ENCODE measurements at places on chromosomes 13 and 19.

- no peak for DNase-seq
Observed at GRCh38 chr13:55661505-55661904, 1479.2 kb upstream of the PRR20A start.

GRCh38 chr19:55112777-55113569, 4.5 kb downstream of the PPP1R12C start:
- DNase-seq, result no peak

- no peak for DNase-seq
Observed at GRCh38 chr13:68066879-68067513, 836.9 kb upstream of the PCDH9 start.

DNA sequence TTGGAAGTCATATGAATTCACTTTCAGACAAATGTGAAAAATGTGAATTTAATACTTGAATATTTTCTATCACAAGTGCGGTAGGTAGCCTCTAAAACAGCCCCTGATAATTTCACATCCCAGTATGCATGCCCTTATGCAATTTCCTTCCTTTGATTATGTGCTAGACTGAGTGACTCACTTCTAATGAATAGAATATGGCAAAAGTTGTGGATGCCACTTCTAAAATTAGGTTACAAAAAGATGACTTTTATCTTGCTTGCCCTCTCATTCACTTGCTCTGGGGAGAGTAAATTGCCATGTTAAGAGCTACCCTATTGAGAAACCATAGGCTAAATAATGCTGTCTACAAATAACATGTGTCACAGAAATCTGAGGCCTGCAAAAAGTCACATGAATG, 402.5 kb upstream of the PCDH9 start:
- DNase-seq, result no peak

DNA sequence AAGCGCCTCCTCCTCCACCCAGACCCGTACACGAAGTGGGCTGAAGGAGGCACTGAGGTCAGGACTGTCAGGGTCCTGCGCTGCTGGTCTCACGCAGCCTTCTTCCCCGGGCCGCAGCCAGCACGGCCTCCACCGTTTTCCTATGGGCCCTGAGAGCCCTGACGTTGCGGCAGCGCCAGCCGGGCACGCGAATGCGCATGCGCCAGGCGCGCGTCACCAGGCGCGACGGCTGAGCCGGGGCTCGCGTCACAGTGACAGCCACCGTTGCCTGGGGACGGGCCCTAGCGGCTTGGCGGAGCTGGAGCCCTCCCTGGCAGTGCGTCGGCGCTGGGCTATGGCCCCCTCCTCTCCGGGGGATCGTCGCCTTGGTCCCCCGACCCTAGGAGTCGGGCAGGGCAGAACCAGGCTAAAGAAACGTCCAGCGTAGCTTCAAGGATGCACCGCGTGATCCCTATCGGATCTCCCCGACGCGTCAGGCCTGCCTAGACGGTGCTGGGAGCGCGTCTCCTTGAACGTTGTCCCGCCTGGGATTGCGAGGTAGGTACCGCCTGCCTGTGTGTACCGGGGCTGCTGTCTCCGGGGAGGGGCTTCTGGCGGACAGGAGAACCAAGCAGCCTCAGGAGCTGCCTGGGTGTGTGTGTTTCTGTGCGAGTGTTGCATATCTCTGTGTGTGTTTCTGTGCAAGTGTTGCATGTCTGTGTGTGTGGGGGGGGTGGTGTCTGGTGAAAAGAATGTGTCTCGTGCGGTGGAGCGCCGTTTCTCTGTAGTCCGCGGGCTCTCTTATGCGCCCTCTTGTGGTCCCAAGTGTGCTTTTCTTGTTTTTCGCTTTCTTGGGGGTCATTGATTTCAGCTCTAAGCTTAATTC, 43.2 kb downstream of the ZNF571 start:
- no peak for DNase-seq

DNA sequence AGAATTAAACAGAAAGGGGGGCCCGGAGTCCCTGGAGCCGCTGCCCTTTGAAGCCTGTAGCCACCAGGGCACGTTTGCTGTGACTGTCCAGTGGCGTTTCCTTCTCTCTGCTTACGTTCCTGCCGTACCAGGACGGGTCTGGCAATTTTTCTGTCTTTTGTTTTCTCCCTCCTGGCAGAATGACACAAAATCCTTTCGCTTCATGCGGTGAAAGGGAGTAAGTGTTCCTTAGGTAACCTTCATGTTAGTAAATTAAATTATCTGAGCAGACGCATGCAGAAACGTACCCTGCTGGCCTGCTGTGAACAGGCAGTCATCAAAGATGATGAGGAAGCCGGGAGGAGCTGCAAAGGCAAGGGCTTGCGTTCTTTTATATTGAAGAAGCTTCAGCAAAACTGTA, 299.3 kb upstream of the ARGLU1 start:
- DNase-seq, result no peak

DNA sequence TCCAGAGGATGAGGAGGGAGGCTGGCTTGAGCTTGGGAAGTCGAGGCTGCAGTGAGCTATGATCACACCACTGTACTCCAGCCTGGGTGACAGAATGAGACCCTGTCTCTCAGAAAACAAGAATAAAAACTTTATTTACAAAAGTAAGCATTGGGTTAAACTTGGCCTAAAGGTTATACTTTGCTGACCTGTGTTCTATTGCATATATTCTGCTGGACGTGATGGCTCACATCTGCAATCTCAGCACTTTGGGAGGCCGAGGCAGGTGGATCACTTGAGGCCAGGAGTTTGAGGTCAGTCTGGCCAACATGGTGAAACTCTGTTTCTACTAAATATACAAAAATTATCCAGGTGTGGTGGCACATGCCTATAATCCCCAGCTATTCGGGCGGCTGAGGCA, 6.6 kb upstream of the ARHGEF18 start:
- no peak for DNase-seq

- no peak for DNase-seq
Observed at GRCh38 chr19:11256189-11256588, 6.1 kb downstream of the DOCK6 start.

DNA sequence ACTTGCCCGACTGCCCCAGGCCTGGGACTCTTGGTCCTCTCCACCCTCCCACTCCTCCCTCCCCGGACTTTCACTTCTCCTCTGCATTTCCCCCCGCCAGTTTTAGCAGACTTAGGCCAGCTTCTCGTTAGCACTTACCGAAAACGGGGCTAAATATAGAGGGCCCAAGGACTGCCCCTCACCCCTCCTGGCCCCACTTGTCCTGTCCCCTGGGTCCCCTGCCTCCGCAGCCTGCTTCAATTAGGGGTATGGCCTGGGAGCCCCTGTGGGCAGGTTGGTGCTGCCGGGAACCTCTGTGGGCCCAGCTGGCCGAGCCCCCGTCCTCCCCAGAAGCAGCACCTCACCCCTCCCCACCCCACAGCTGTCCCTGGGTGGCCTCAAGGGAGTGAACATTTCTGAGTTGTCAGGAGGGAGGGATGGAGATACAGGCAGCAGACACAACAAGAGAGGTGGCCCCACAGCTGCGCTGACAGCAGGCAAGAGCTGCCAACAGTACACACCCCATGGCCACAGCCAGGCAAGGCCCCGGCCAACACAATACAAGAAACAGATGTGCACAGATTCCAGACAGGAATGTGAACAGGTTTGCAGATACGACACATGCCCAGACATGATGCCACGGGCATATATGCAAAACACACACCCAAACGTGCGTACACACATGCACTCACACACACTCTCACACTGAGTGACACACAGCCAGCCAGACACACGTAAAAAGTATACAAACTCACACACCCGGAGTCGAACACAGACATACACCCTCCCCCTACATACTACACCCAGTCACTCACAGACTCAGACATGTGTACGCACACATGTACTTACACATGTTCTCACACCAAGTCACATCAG, 2.6 kb downstream of the POU2F2 start:
- no peak for DNase-seq

GRCh38 chr19:57033576-57033975, 86.2 kb upstream of the USP29 start:
- no peak for DNase-seq

- no peak for DNase-seq
Observed at GRCh38 chr13:99386911-99387788, 80.0 kb upstream of the GPR183 start.

GRCh38 chr13:33913829-33914228, 95.9 kb downstream of the RFC3 start:
- DNase-seq, result no peak

GRCh38 chr19:3142292-3142670, 6.4 kb downstream of the GNA15 start:
- no peak for DNase-seq

GRCh38 chr13:50700664-50701305, 142.7 kb downstream of the DLEU7 start:
- DNase-seq, result no peak

GRCh38 chr13:59770451-59770850, 393.3 kb downstream of the DIAPH3 start:
- DNase-seq, result no peak

- DNase-seq, result no peak
Observed at GRCh38 chr13:28754698-28755545, 36.2 kb upstream of the SLC46A3 start.

- DNase-seq, result no peak
Observed at GRCh38 chr13:44934724-44935123, 54.5 kb downstream of the NUFIP1 start.

GRCh38 chr19:7970716-7971448, 27.4 kb upstream of the TIMM44 start:
- DNase-seq, result no peak

DNA sequence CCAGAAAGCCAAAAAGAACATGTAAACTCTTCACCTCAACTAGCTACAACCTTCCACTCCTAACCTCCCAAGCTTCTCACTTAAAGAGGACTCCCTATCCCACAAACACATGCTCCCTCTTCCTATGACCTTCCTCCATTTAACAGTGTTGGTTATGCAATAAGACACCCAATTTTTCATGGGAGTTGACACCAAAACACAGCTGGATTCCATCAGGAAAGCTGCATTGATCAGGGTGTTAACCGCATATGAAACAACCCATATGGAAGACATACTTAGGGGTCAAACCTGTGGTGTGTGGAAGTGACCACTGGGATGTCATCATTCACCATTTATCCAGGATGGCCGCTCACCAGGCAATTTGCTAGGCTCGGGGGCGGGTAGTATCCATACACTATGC, 21.9 kb downstream of the ZNF473 start:
- DNase-seq, result no peak

DNA sequence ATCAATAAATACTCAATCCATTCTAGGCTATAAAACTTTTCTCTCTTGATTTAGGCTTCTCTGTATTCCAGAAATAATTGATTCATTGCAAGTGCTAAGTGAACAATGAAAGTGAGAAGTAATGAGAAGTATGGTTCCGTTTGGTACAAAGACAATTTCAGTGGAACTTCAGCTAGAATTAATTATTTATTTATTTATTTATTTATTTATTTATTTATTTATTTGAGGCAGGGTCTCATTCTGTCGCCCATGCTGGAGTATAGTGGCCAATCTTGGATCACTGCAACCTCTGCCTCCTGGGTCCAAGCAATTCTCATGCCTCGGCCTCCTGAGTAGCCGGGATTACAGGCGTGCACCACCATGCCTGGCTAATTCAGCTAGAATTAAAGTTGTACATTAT, 262.1 kb downstream of the B3GLCT start:
- DNase-seq, result no peak

DNA sequence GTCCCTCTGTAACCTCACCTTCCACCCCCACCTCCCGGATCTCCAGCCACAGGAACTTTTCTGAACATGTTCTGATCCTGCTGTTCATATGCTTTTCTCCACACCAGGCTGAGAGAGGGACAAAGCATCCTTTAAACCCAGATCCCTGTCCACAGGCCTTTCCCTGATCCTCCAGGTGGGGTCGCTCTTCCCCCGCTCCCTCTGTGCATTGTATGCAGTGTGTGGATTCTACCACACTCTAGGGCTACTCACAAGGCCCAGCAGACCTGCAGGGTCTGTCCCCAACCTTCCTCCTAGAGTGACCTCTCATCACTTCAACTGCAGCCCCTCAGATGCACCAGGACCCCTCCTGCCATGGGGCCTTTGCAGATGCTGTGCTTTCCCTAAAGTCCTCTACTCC, 1200.6 kb downstream of the UQCRFS1 start:
- DNase-seq, result no peak

DNA sequence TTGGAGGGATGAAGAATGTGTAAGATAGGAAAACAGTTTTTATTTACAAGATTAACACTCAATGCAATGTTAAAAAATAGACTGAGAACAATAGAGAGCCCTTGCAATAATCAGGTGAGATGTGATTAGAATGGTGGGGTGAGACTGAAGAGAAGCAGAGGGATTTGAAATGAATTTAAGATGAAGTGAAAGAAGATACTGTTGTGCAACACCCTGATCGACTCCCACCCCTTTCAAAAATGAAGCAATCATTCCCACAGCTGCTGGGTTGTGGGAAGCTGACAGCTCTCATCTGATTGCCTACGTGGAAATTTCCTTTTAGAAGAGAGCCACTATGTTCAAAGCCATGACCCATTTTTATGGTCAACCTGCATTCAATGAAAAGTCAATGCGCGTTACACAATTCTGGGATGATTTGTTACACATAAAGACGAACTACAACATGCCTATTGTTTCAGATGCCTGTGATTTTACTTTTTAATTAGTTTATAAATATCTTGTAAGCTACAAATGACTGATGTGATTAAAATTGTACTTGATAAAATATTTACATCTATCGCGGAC, 1374.8 kb downstream of the PCDH9 start:
- no peak for DNase-seq

DNA sequence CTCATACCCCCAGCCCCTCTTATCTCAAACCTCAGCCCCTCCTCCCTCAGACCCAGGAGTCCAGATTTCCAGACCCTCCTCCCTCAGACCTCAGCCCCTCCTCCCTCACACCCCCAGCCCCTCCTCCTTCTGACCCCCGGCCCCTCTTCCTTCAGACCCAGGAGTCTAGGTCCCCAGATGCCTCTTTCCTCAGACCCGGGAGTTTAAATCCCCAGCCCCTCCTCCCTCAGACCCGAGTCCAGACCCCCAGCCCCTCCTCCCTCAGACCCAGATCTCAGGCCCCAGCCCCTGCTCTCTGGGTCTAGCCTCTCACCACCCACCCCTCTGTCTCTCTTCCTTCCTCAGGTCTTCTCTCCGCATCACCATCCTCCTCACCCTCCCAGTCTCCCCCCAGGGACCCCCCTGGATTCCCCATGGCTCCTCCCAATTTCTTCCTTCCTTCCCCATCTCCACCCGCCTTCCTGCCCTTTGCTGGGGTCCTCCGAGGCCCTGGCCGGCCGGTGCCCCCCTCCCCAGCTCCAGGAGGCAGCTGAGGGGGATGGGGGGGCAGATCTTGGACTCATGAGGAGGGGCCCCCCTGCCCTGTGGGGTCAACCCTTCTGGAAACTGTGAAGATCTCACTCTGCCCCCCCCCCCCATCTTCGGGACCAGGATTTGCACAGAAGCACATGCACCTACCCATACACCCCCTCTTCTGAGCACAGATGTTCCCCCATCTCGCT, 10.7 kb downstream of the BCL3 start:
- DNase-seq, result no peak

GRCh38 chr19:19327672-19328071, 7.0 kb downstream of the MAU2 start:
- no peak for DNase-seq

GRCh38 chr13:101554420-101555125, 102.1 kb downstream of the ITGBL1 start:
- no peak for DNase-seq

GRCh38 chr13:29020314-29020713, 200.2 kb downstream of the MTUS2 start:
- DNase-seq, result no peak
